ENCODE measurements at places on chromosomes 12 and 14. TPM values are rescaled to one million over a fixed set of nuclear protein-coding genes. Genes with fewer than 3 reads are reported as not detected.

DNA sequence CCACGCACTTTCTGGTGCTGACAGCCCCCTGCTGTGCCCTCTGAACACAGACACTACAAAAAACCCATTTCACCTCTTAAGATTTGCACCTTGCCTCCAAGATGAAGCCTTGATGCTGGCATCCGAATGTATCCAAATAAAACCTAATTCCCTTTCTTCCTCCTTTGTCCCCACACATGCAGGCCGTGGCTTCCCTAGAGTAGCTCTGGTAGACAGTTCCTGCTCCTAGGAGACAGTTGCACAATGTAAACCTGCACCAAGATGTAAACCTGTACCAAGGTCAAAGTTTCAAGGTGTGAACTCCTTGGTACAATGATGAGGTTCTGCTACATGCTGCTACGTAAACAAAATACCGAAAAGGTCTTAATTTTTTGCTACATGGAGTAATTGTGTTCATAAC, 625 bp upstream of the ABHD12B start:
- no peak for DNase-seq

DNA sequence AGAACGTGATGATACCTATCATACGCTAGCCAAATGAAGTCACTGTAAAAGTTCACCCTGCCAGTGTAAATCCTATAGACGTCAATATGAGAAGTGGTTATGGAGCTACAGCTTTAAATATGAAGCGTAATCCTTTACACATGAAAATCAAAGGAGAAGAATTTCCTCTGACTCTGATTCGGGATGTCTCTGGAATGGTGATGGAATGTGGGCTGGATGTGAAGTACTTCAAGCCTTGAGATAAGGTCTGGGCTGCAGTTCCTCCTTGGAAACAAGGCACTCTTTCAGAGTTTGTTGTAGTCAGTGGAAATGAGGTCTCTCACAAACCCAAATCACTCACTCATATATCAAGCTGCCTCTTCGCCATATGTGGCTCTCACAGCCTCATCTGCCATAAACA, 53.1 kb upstream of the NAP1L1 start:
- DNase-seq, result no peak

- DNase-seq, result no peak
These were observed 380.2 kb downstream of the TMEM132D start for GRCh38 chr12:129523621-129524020.

- DNase-seq, result no peak
These were observed 8.5 kb upstream of the CDC42BPB start for GRCh38 chr14:103065861-103066260.

GRCh38 chr14:24172871-24173281, 996 bp downstream of the REC8 start:
- no peak for DNase-seq

GRCh38 chr12:133106253-133106652, 23.8 kb downstream of the ZNF891 start:
- DNase-seq, result no peak

DNA sequence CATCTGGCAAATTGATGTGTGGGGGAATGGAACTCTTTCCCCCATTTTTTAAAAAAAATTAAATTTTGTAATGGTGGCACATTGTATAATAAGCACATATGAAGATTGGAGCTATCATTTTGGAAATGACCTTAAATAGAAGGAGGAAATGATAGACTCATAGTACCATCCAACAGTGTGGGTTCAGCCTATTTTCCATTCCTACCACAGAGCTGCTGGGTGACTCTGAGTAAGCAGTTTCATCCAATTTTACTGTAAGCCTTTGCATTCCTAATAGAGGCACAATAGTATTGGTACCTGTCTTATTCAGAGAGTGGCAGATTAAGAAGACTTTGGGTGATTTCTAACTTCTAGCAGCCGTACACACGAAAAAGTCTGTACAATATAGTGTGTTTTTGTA, 304.5 kb downstream of the RAD51B start:
- no peak for DNase-seq

DNA sequence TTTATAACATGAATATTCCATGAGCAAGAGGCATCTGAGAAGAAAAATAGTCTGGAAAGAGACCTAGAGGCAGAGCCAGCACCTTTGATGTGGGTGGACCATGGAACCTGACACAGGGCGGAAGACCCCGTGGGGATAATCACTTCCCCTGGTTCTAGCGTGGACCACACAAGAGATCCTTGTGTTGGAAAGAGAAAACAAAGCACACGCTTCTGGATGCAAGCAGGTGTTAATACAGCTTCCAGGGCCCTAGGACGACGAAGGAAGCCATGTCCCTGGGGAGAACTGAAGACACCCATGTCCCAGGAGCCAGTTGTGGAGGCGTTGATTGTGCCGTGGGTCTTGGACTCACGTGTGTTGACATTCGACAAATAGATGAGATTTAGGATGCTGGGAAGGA, 102.9 kb downstream of the ADGRD1 start:
- DNase-seq, result no peak

GRCh38 chr14:52553671-52554575, 1.3 kb downstream of the GPR137C start:
- DNase-seq, result peak; percentile 67

- DNase-seq, result no peak
These were observed 791 bp upstream of the RNF41 start for GRCh38 chr12:56222531-56222895.

GRCh38 chr12:13342971-13343370, 146.4 kb downstream of the EMP1 start:
- DNase-seq, result no peak

DNA sequence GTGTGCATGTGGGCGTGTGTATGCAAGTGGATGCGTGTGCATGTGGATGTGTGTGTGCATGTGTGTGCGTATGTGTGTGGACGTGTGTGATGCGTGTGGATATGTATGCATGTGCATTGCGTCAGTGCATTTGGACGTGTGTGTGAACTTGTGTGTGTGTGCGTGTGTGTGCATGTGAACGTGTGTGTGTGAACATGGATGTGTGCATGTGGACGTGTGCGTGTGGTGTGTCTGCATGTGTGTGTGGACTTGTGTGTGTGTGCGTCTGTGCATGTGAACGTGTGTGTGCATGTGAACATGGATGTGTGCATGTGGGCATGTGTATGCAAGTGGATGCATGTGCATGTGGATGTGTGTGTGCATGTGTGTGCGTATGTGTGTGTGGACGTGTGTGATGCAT, 34.4 kb upstream of the FBRSL1 start:
- DNase-seq, result no peak

- peak; percentile 23 for DNase-seq
These were observed 37.0 kb downstream of the APPL2 start for GRCh38 chr12:105198961-105199360.

GRCh38 chr12:116201908-116202307, 75.6 kb downstream of the MED13L start:
- DNase-seq, result no peak

DNA sequence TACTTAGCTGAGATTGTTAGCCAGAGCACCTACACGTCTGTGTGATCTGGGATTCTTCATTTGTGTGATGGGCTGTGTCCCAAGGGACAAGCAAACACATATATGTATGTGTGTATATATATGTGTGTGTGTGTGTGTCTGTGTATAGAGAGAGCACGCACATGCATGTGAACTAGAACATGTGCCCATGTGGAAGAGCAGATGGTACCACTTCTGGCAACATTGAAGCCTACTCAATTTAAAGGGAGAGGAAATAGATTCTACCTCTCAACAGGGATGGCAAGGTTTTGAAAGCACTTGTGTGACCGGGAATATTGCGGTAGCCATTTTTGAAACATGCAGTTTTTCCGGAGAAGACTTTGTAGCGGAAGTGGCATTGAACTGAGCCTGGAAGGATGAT, 1.4 kb downstream of the TOMM20L start:
- no peak for DNase-seq

GRCh38 chr14:29759521-29760340, 167.9 kb downstream of the PRKD1 start:
- no peak for DNase-seq

DNA sequence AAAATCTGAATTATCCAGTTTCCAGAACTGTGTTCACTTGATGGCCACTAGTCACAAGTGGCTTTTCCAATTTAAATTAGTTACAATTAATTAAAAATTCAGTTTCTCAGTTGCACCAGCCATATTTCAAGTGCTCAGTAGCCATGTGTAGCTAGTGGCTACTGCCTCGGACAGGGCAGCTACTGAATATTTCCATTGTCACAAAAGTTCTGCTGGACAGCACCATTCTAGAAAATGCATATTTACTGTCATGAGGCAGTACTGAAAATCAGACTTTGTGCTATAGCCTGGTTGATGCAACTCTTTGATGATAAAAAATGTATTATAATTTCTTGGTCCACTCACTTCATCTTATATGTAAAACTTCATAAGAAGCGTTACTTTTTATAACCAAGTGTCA, 11.5 kb upstream of the OVCH1 start:
- DNase-seq, result no peak

DNA sequence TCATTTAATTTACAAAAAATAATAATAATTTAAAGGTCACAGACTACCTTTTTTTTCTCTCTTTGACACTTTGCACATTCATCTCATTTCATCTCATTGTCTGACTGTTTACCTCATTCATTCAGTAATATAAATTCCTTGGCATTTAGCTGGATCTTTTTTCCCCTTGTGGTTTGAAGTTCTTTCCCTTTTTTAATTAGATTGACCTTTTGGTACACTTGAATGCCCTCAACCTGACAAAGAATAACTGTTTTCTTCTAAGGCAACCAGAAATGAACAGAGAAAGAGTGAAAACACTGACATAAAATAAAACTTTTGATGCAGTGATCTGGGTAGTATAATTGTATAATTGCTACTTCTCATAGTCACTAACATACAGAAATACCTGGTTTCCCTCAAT, 774.9 kb upstream of the NOVA1 start:
- no peak for DNase-seq

DNA sequence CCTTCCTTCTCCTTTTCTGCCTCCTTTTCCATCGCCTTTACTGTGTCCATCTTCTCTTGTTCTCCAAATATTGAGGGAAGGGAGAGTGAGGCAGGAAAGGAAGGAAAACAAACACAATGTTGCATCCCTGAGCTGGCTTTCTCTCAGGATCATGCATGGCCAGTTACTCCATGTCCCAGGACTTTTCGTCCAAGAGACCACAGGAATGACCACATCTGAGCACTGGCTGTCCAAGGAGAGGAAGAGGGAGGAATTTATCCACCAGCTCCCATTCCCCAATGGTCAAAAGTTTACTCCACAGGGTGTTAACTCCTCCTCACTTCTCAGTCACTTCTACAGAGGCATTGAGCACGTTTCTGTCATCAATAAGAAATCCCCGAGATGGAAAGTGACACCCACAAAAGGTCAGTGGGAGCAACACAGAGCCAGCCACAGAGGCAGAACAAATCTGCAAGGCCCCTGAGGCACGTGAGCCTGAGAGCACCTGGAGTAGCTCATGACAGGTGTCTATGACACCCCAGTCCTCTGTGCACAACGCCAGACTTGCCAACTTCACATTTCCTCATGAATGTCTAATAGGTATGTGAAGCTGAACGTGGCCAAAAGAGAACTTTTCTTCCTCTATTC, 177.3 kb upstream of the NUDT4 start:
- DNase-seq, result no peak

DNA sequence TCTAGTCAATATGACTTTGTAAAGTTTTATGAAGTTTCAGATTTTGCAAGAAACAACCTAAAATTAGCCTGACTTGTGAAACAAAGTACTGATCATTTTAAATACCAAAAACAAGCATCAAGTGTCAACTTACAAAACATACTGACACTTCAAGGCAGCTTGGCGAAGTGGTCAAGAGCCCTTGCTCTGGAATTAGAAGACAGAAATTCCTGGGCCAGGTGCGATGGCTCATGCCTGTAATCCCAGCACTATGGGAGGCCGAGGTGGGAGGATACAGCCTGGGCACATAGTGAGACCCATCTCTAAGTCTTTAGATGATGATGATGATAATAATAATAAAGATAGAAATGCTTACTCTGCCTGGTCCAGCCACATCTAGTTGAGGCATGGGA, 45.4 kb upstream of the NR2C1 start:
- DNase-seq, result no peak

GRCh38 chr12:106673141-106673540, 90.3 kb downstream of the RFX4 start:
- DNase-seq, result no peak

GRCh38 chr14:52547027-52547426, 5.3 kb downstream of the TXNDC16 start:
- DNase-seq, result no peak

DNA sequence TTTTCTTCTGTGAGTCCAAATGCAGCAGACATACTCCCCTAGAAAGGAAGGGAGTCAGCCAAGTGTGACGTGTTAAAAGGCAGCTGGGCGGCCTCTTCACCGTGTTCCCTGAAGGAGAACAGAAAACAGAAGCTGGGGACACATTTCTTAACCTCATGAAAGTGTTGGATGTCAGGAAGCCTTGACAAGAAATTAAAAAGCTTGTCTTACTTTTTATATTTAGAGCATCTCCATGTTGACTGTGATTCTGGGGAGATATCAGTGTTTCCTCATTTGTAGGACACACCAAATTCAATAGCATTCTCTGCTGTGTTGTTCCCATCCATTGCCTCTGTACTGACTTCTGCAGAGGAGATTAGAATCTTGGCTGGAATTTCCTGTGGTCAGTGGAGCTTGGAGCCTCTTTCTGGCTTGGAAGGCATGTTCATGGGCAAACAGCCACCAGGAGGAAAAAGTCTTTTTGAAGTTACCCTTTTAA, 93.7 kb downstream of the RMST start:
- DNase-seq, result peak; percentile 77

DNA sequence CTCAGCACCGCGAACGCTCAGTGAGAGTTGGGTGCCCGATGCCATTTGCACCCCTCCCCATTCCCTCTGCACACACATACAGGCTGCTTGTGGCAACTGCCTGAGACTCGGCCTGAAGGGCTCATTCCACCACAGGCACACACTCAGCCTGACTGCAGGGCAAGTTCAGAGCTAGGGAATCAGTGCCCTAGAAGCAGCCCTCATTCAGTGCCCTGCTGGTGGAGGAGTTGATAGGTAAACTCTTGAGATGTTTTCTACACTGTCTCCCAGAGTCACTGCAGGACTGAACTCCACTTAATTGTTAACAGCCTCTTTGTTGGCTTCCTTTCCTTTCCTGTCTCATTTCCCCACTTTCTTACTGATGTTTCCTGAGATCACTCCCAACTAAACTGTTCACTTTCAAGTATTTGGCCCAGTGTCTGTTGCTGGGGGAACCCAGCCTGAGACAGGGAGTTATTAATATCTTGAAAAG, 16.9 kb downstream of the PPP1R36 start:
- DNase-seq, result no peak

- no peak for DNase-seq
These were observed 7.2 kb upstream of the CD27 start for GRCh38 chr12:6437586-6437985.

RPS26 gene
- total RNA-seq, result 486 TPM

EFS gene
- not detected for total RNA-seq

ZNF26 gene
- total RNA-seq, result 6.5 TPM

APPL2 gene
- 9.9 TPM for total RNA-seq

TAS2R50 gene
- 2.2 TPM for total RNA-seq

CARMIL3 gene
- total RNA-seq, result 0.27 TPM

DPY19L2 gene
- total RNA-seq, result not detected

APOLD1 gene
- not detected for total RNA-seq

GYS2 gene
- not detected for total RNA-seq

KLRG1 gene
- total RNA-seq, result 1.2 TPM

LTB4R2 gene
- 1.4 TPM for total RNA-seq

ANO2 gene
- not detected for total RNA-seq

TAS2R19 gene
- 0.88 TPM for total RNA-seq

SLCO1B1 gene
- not detected for total RNA-seq

MMP19 gene
- not detected for total RNA-seq

TAS2R46 gene
- 0.22 TPM for total RNA-seq

SLC48A1 gene
- total RNA-seq, result 2.6 TPM
